AG09319 (cell line): ENCODE measurements at places on chromosomes 13 and 19.

DNA sequence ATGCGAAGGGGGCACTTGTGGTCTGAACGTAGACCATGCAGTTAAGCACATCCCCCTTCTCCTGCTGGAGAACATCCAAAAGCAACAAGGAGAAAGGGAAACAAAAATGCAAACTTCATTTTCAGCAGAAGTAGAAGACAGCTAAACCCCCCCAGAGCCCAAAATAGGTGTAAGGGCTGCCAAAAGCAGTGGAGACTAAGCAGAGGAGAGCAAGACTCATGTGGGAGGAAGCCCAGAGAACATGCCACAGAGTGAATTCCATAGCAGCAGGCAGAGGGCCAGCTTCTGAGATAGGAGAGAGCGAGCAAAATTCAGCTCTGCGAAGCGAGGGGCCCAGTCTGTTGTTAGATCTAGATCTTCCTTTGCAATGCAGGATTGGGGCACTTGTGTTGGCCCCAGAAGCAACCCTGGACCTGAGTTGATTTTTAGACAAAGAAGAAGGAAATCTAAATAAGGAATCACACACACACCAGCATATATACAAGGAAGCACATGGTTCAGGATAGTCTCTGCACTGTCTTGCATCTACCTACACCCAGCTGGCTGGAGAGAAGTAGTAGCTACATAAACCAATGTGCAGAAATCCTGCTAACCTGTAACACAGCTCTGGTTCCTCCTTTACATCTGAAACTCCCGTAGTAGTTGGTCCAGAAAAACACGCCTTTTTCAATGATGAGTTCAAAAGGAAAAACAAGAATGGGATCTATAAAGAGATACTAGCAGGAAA is 199.6 kb downstream of the SPRY2 start:
- no peak for DNase-seq

- no peak for DNase-seq
Observed at GRCh38 chr19:15641901-15642491, 1.3 kb downstream of the CYP4F3 start.

DNA sequence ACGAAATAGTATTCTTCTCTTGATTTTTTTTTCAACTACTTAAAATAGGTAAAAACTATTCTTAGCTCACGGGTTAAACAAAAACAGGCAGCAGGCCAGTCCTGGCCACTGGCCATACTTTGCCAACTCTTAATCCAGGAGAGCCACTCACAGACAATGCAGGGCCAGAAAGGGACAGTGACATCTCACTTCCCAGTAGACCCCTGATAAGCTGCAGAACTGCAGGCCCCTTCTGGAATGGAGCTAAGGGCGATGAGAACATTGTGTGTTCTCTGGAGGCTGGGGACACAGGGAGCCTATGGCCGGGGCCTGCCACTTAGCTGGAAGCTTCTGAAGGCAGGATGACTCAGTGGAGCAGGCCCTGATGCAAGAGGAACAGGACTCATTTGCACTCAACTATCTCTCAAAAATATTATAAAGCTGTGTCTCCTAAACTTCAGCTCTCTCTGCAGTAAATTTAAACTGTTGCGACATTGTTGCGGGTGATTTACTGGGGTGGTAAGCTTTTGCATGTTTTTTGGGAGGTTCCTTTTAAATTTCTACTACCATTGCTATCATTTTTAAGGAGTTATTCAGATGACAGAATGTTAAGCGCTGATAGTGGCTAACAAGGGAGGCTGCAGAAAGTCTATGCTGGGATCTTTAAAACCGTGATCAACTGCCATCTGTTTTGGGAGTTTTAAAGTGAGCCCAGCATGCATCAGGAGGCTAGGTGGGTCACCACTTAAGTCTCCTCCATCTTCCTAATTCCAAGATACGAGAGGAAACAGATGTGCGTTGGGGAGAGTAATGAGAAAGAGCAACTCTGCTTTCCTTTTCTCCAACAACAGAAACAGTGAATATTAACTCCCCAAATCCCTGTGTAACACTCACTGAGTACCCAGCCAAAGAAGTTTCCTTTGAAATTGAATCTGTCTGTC is 33.2 kb upstream of the KATNAL1 start:
- peak; percentile 72 for DNase-seq

DNA sequence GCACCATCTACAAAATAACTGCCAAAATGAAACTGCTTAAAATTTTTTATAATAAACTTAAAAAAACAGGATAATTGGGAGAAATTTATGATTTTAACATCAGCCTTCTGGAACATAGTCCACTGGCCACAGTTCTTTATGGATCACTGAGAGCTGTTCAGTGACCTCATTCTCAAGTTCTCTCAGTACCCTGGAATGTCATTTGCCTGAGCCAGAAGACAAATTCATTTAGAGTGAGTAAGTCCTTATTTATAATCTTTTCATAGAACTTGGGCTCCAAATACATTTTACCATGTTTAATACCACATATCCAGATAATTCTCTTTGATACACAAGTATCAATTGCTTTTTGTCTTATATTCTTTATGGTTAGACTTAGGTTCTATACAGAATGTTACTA is 87.6 kb downstream of the CAB39L start:
- DNase-seq = peak; percentile 77

DNA sequence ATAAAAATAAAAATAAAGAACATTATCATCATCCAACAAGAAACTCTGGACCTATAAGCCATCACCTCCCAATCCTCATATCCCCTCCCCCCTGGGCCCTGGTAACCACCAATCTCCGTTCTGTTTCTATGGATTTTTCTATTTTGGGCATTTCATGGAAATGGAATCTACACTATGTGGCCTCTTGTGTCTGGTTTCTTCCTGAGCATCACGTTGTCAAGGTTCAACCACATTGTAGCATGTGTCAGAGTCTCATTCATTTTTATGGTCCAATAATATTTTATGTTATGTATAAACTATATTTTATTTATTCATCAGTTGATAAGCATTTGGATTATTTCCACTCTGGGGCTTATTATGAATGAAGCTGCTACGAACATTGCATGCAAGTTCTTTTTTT is 26.9 kb downstream of the SULT2B1 start:
- DNase-seq = no peak

DNA sequence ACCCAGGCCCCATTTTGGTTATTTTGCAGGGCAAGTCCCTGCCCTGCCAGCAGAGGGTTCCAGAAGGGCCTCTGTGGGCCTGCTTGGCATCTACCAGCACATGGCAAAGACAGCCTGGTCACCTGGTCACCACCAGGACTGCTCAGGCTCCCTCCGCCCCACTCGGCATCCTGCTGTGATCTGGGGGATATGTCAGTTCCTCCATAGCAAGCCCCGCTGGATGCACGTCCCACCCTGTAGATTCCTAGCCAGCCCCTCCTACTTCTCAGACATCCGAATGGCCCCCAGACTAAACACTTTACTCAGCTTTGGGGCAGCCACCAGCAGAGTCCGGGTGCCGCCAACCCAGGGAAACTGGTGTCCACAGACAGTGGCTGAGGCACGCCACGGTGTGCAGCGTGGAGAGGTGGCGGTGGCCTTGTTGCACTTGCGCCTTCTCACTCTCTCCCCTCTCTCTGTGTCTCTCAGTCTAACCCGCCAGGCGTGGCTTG is 31.8 kb upstream of the USE1 start:
- DNase-seq = no peak

DNA sequence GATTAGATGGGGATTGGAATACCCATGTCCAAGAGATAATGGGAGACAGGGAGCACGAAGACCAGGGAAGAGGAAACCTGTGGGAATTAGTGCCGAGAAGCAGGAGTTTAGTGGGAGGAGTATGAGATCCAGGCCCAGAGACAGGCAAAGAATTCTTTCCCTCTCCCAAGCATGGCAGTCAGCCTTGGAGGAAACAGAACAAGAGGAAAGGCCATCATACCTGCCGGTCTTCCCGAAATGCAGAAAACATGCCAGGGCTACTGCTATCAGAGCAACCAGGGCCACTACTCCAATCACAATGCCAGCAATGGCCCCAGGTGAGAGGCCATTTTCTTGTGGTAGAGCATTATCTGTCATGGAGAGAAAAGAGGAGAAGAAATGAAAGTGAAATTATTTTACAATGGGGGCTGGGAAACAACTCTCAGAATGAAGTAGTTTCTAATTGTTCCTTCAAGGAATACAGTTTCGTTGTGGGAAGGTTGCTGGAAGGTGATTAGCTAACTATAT is 16.1 kb downstream of the CEACAM1 start:
- DNase-seq = no peak

GRCh38 chr13:45219938-45220375 is 19.1 kb upstream of the KCTD4 start:
- DNase-seq = no peak

DNA sequence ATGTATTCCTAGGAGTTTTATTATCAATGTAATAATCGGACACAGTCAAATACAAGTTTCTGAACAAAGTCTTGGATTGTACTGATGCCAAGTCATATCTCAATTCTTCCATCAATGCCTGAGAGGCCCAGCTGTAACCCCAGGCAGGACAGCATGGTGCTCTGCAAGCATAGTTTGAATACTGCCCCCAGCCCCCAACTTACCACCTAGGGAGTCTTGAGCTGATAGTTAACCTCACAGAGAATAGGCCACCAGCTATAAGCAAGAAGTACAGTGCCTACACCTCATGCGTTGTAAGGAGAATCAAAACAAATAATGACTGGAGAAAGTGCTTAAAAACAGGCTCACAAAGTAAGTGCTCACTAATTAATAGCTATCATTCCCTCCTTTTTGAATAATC is 2.7 kb downstream of the PROSER1 start:
- DNase-seq = no peak

GRCh38 chr13:107203146-107203847 is 635.4 kb upstream of the ARGLU1 start:
- no peak for DNase-seq

- no peak for DNase-seq
Observed at GRCh38 chr13:23411220-23411619, 22.3 kb downstream of the SACS start.

- no peak for DNase-seq
Observed at GRCh38 chr19:29088761-29089160, 124.2 kb downstream of the UQCRFS1 start.

- no peak for DNase-seq
Observed at GRCh38 chr13:40479196-40479845, 187.1 kb downstream of the FOXO1 start.

GRCh38 chr13:42760951-42761350 is 20.4 kb upstream of the FAM216B start:
- DNase-seq = no peak

GRCh38 chr19:16418597-16418962 is 53.2 kb downstream of the EPS15L1 start:
- DNase-seq = no peak

- no peak for DNase-seq
Observed at GRCh38 chr13:50613356-50613831, 230.1 kb downstream of the DLEU7 start.

GRCh38 chr13:43786766-43787517 is at the start of gene ENOX1:
Gene ENOX1, minus strand, starts transcription at chr13:43786972.
- no peak for DNase-seq

- DNase-seq = no peak
Observed at GRCh38 chr13:50412046-50412617, 396.9 kb downstream of the KCNRG start.

DNA sequence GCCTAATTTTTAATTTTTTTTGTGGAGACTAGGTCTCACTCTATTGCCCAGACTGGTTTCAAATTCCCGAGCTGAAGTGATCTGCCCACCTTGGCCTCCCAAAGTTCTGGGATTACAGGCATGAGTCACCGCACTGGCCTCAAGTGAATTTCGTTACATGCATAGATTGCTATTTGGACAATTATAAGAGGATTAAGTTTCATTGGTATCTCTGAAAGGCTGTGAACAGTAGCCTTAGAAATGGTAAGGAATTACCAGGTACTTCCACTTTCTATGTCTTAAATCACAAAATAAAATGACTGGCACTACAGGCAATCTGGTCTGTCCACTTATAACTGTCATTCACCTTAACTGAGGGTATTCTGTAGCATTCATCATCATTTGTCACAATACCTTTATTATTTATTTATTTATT is 2.9 kb upstream of the CCDC9 start:
- DNase-seq = no peak

DNA sequence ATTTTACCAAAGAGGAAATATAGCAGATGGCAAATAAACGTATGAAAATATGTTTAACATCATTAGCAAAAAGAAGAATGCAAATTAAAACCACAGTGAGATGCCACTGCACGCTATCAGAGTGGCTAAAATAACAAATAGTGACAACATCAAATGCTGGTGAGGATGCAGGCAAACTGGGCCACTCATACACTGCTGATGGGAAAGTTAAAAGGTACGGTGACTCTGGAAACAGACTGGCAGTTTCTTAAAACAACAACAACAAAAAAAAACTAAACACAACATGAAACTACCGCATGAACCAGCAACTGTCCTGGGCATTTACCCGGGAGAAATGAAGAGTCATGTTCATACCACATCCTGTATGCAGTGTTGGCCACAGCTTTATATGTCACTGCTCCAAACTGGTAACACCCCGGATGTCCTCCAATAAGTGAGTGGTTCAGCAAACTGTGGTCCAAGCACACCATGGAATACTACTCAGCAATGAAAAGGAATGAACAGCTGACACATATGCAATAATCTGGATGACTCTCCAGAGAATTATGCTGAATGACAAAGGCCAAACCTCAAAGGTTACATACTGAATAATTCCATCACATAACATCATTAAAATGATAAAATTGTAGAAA is 22.3 kb downstream of the EPS15L1 start:
- no peak for DNase-seq

DNA sequence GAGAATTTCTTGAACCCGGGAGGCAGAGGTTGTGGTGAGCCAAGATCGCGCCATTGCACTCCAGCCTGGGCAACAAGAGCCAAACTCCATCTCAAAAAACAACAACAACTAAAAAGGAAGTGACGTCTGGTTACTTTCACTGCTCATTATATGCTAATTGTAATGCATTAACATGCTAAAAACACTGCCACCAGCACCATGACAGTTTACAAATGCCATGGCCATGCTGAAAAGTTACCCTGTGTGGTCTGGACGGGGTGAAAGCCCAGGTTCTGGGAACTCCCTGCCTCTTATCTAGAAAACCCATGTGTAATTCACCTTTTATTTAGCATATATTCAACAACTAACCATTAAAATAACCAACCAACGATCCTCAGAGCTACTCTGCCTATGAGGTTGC is 28.1 kb downstream of the CPT1C start:
- no peak for DNase-seq

DNA sequence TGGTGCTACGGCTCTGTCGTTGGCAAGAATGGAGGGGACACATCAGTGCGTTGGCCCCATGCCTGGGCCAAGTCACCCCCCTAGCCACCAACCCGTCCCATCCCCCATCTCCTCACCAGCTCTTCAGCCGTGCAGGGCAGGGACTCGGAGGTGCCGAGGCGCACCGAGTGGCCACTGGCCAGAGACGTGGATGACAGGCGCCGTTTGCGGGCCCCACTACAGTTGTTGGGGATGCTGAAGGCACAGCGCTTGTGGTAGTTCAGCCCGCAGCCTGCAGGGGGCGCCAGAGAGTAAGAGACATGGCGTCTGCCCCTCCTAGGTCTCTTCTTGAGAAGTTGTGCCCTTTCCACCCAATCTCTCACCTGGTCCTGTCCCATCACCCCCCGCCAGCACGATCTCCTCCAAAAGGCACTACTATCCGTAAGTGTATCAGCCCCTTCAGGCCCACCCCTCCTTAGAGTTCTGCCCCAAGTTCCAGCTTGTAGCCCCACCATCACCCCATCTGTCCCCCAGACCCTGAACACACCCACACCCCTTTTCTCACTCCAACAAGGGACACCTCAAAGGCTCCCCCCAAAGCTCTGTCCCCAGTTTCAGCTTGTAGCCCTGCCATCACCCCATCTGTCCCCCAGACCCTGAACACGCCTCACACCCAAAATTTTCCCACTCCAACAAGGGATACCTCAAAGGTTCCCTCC is 12.4 kb downstream of the PRKD2 start:
- DNase-seq = no peak
